NCI-H1417 treated with DMSO at 0.1 percent for 48 hours (cell line): ENCODE measurements at places on chromosomes 5 and 9.

DNA sequence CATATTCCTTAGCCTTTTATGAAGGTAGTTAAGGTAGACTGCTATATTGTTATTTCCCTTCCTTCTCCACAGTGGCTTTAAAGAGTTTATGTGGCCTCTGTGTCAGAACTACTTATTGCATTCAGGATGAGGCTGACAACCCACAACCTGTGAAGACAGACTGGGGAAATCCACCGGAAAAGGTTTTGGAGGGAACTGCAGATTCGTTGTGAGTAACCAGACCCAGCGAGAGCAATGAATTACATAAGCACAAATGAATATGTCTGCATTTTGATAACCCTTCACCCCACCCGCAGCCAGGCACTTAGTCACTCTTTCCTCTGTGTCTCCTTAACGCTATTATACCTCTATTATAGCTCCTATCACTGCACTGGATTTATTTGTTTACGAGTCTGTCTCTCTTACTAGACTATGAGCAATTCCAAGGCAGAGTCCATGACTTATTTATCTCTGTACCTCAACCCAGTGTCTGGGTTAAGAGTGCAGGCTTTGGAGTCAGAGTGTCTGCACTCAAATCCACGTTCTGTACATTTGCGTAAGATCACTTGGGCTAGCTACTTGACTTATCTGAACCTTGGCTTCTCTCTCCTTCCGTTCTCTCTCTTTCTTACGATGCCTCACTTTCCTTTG, 19.2 kb downstream of the KCTD16 start:
- DNase-seq = no peak

DNA sequence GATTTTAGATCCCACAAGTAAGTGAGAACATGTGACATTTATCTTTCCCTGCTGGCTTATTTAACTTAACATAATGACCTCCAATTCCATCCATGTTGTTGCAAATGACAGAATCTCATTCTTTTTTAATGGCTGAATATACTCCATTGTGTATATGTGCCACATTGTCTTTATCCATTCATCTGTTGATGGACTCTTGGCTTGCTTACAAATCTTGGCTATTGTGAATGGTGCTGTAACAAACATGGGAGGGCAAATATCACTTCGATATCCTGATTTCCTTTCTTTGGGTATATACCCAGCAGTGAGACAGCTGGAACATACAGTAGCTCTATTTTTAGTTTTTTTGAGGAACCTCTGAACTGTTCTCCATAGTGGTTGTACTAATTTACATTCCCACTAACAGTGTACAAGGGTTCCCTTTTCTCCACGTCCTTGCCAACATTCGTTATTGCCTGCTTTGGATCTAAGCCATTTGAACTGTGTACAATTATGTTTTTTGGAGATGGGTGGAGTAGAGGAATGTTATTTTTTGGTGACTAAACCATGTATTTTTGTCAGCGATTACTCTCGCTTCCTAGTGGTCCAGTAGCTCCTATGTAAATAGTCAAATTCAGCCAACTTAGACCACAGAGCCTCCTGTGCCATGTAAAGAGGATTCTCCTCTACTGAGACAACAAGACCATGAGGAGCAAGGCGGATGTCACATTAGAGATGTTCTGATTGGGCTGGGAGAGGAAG, 60.6 kb downstream of the TNFSF15 start:
- no peak for DNase-seq

- no peak for DNase-seq
These were observed 38.2 kb upstream of the BTNL3 start for GRCh38 chr5:180950291-180950949.

GRCh38 chr5:78449103-78449502, 88.7 kb downstream of the SCAMP1 start:
- no peak for DNase-seq

DNA sequence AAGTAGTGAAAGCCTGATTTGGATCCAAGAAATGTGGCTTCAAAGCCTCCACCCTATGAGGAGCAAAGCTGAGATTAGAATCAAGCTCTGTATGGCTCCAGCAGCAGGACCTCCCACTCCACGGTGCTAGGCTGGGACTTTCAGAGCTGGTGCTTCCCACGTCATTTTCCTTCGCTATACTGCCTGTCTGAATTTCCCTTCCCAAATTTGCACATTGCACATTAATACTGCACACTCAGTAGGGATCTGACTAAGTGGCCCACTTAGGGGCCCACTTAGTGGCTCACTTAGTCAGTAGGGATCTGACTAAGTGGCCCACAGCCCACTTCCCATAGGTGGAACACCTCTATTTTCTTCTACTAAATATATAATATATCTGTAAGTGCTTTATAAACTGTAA, 14.1 kb upstream of the SPDL1 start:
- DNase-seq = no peak

DNA sequence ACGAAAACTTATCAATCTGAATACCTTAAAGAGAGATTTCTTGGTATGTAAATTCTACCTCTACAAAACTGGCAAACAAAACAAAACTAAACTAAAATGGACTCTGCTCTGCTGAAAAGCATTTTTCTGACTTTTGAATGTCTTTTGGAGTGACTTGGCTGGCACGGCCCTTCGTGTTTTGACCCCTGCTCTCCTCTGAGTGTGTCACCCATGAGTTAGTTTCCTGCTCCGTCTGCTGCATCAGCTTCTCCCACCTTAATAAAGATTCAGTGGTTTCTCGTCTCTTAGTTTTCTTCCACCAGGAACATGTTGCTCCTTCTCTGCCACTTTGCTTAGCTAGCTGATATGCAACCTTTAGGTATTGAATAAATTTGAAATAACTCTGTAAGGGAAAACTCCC, 1084.0 kb upstream of the CDH18 start:
- DNase-seq = no peak

- no peak for DNase-seq
These were observed 36.1 kb downstream of the TMC1 start for GRCh38 chr9:72557549-72557948.

DNA sequence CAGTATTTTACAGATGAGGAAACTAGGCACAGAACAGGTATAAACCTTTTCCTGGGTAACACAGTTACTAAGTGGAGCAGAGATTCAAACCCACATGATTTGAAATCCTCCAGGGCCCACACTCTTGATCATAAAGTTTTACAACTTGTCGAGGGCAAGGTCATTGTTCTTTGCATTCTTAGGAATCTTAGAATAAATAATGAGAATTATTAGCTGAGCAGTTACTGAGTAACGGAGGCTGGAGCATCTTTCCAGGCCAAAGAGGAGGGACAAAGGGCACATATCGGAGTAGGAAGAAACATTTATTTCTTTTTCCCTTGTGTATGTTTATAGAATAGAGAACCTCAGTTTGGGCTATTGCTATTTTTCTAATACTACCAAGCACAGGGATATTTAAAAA, 27.1 kb upstream of the F2R start:
- no peak for DNase-seq

DNA sequence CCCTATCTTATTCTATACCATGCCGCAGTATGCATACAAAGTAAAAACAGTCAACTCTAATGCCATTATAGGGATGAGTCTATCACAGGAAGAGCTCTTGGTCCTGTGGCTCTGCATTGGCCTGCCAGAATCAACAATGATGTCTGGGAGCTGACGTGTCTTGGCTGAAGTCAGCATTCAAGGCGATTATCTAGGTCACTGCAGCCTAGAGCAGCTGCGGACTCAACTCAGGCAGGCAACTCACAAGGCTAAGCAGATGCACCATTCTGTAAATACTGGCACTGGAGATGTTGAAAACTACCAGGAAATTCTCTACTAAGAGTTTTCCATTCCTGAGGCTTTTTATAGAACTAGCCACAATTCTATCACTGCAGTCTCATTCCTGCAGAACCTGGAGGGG, 13.3 kb downstream of the SPATA9 start:
- DNase-seq = no peak

DNA sequence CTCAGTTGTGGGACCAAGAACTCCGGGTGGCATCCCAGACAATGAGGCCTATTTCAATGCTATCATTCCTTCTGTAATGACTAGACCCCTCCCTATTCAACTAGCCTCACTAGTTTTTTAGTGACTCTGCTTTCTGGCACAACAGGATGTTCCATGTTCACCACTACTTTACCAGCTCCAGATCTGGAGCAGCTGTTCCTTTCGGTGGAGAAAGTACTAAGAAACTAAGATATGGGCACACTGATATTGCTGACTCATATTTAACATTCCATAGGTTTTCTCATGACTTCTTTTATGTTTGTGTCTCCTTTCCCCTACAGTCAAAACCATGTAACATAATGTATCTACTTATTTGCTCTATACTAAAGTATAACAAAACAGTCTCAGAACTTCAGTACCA, 24.1 kb downstream of the IL33 start:
- DNase-seq = no peak

DNA sequence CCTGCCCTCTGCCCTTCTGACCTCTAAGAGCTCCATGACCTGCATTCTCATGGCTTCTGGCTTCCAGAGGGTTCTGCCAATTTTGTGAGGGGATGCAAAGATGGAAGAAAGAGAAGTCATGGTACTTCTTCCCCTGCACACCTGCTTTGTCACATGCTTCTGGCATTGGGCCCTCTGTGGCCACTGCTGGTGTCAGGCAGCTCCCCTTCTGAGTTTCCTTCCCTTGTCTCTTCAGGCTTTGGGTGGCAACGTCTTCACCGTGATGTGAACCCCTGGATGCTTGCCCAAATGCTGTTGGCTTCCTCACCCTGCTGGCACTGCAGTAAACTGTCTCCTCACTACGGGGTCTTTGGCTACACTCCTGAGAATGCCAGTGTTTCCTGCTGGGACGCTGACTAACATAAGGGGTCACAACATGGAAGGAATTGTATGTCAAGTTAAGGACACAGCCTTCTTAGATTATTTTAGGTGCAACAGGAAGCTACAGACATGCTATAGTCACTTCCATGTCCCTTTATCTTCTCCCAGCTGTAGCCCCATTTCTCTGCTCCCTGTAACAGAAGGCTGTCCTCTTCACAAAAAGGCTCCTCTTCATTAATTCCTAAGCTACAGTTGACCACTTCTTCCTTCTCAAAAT, 8.9 kb upstream of the CLINT1 start:
- DNase-seq = no peak

DNA sequence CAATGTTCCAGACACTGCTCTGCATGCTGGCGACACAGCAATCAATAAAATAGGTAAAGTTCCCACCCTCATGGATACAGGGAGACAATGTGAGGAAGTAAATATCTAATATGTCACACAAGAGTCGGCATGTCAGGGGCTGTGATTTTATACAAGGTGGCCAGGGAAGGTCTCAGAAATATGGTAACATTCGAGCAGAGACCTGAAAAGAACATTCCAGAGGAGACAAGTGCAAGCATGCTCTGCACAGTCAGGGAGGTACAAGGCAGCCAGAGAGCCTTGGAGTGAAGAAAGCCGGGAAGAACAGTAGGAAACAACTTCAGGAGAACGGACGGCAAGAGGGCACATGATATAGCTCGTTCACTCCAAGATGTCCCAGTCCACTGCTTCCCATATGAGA, 89.2 kb upstream of the ZNF462 start:
- no peak for DNase-seq

DNA sequence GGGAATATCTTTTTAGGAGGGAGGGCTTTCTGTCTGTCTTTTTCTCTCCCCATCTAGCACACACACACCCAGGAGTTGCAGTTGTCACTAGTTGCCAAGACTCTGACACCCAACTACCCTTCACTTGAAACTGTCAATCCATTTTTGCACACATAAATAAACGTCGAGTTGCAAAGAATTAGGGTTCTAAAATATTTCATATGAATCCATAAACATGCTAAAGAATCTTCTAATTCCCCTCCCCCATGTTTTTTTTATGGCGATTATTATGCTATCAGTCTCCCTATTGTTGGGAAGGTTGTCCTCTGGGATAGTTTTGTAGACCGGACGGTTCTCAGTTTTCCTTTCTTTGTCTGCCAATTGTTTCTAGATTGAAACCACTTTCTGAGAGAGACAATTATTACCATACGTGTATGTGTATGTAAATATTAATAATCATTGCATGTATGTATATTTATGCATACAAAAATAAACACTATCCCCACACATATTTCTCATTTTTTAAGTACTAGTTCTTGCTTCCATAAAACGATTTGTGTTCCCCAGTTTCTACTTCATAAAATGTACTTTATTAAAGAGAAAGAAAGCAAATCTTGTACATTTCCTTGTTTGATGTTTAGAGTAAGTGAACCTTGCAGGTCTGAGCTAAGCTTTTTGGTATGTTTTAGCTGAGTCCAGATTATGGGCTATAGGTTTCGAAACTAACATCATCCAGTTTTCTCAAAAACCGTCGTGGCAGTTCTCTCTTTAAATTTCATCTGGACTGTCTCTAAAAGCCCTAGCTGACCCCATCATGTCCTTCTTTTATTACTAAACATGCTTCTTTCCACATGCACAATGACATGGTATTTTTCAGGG, 165.0 kb upstream of the MPDZ start:
- no peak for DNase-seq

DNA sequence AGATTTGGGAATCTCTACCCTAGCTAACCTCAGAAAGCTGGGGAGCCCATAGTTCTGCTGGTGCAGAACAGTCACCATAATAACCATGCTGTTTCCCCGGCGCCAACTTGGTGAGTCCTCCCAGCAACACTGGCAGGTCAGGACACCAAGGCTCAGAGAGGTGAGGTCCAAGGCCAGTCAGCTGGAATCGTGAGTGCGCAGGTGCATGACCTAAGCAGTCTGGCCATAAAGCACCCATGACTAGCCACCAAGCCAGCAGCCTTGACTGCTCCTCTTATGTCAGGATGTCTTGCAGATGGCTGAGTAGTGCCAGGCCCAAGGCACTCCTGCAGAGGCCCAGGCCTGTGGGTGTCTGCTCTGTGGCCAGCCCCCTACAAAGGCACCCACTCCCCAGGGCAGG, 2.6 kb downstream of the RNF44 start:
- no peak for DNase-seq
